ENCODE measurements at places on chromosomes 12 and 14. TPM values are rescaled to one million over a fixed set of nuclear protein-coding genes. Genes with fewer than 3 reads are reported as not detected.

GRCh38 chr14:72301352-72301751 lies 369.1 kb downstream of the RGS6 start:
- DNase-seq = no peak

DNA sequence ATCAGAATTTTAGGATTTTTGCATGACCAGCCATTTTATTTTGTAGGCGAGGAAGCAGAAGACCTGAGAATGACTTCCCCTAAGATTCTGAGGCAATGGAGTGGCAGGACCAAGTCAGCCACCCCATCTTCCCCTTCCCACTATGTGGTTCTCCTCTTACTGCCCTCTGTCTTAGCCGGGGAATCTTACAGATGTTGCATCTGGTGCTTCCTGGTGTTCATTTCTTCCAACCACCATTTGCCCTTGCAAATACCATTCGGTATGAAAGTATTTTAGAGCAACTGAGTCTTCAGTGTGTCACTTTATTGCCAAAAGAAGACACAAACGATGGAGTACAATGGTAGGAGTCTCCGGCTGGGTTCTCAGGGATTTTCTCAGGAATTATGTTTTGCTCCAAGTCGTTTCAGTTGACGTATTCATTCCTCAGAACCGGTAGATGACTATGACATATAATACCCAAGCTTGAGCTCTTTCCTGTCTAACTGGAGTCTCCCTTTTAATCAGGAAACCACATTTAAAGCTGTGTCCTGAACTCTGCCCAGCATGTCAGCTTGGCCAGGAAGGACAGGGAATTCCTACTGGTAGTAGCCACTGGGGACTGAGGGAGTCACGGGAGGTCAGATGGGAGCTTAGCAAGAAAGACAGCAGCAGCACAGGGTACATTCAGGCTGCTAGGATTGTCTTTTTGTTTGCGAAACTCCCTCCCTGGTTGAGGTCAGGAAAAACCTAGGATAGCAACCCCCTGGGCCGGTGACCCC lies 87.0 kb downstream of the SAMD4A start:
- DNase-seq = no peak

- DNase-seq = no peak
Observed at GRCh38 chr12:77167801-77168200, 102.4 kb upstream of the E2F7 start.

DNA sequence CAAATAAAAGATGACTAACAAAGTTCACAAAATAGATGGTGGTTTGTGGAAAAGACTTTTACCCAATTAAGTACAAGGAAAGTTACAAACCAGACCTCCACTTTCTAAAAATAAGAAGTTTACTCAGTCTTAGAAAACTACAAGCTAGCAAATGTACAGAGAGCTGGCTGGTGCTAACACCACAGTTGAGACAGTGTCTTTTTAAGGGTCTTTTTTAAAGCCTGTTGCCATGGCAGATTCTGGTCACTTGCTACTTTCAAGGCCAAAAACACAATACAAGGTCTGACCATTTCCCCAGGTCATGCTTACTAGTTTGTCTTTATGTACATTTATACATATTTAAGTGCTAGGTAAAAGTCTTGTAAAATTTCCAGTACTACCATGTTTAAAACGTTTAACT lies 2.4 kb downstream of the BTG1 start:
- no peak for DNase-seq

DNA sequence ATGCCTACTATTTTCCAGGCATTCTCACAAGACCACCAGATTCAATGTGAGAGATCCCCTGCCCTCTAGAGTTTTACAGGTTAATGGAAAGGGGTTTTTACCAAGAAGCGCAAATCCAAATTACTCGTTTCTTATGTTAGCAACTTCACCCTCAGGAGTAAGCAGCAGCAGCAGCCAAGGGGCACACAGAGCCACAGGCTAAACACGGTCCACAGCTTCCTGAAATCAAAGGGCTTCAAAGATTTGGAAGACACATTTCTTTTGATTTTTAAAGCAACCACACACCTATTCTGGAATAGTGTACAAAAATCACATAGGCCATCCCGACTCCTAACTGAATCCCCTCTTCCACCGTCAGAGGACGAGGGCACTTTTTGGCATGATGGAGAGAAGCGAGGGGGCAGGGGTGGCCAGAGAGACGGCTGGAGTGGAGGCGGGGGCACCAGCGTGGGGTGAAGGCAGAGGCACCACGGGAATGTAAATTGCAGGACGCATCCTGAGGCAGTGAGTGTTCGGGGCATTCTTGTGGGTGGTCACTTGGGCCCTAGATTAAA lies 107.0 kb downstream of the ARF6 start:
- DNase-seq = no peak

The FAM90A1 gene
- total RNA-seq = 0.48 TPM

The HOXC12 gene
- total RNA-seq = not detected

The ACRBP gene
- 2.5 TPM for total RNA-seq

All from mesenteric fat pad (tissue), 1 donor.